ENCODE measurements at places on chromosomes 7 and 10. TPM values are rescaled to one million over a fixed set of nuclear protein-coding genes. Genes with fewer than 3 reads are reported as not detected.

GRCh38 chr10:5694573-5694972, 9.9 kb downstream of the TASOR2 start:
- no peak for DNase-seq

DNA sequence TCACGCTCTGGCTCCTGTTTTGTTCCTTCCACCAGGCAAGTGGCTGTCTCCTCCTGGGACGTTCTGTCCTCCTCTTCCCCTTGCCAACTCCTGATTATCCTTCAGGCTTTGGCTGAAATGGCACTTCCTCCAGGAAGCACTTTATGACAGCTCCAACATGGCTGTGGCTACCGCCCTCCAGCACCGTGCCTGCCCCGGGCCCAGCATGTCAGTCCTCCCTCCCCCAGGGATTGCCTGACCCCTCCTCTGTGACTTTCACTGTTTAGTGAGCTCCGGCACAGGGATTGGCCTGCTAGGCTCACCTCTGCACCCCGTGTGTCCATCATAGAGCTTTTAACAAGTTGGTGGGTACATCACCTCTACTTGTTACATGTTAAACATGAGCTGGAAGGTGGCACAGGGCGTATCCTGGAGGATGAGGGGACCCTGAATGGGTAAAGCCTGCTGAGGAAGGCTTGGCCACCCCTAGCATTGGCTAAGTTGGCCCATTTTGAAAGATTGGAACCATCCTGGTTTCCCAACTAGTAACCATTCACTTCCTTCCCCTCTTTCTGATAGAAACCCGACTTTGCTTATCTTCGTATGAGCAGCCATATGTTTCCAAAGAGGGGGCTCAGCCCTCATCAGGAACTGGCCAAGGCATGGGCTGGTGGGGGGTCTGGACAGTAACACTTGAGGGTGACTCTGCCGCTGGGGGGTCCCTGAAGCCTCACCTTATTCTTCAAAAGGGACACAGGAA, 10.5 kb upstream of the ADAMTS14 start:
- DNase-seq = no peak

DNA sequence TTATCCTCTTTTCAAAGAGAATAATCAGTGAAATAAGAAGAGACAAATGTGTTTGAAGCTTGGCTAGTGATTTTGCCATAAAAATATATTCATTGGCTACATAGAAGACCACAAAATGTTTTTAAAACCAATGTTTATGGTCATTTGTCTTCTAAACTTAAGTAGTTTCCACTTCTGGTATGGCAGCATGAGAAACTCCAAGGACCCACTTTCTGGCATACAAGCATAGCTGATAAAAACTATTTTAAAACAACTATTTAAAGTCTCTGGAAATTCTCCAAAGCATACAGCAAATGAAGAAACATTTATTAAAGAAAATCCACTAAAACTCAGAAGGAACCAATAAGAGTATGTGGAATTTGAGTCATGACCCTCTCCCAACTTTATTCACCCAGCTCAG, 89.2 kb upstream of the TOMM7 start:
- no peak for DNase-seq

DNA sequence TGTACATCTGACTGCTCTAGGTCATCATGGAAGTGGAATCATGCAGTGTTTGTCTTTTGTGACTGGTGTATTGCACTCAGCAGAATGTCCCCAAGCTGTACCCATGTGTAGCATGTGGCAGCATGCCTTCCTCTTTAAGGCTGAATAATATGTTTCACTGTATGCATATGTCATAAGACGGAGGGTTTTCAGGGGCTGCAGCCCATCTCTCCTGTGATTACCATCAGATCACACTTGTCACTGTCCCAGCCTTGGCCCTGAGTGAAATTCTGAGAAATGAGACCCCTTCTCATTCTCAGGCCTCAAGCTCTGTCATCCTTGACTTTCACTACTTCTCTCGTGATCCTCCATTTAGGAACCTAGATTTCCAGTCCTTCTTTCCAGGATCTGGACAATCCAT, 50.0 kb downstream of the CPXM2 start:
- DNase-seq = no peak

The ELOVL3 gene
- 0.58 TPM for total RNA-seq

- DNase-seq = no peak
These were observed 155.6 kb downstream of the ANLN start for GRCh38 chr7:36545291-36545690.

- no peak for DNase-seq
These were observed 183.4 kb downstream of the PRKG1 start for GRCh38 chr10:51257511-51258248.

GRCh38 chr7:22672846-22673680, 53.9 kb upstream of the IL6 start:
- no peak for DNase-seq

DNA sequence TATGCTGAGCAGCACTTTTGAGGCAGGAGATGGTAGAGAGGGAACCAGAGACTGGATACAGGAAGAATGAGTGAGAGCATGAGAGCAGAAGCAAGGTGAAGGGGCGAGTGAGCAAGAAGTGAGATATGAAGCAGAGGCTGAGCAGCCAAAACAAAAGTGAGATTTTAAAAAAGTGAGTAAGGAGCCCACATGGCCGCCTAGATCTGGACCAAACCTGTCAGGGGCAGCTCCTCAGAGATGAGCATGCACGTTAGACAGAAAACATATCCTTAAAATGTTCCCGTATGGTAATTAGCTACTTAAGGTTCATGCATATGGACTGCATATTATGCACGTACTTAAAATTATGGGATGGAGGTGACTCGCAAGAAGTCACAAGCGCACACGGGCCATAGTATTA, 22.5 kb downstream of the TMEM176A start:
- no peak for DNase-seq

The ABCA13 gene
- 2.9 TPM for total RNA-seq

The SLC26A3 gene
- total RNA-seq = not detected

The MRPS16 gene
- 83.6 TPM for total RNA-seq

GRCh38 chr7:98548971-98549370, 68.1 kb upstream of the NPTX2 start:
- DNase-seq = no peak

The FKBP6 gene
- total RNA-seq = 0.18 TPM

DNA sequence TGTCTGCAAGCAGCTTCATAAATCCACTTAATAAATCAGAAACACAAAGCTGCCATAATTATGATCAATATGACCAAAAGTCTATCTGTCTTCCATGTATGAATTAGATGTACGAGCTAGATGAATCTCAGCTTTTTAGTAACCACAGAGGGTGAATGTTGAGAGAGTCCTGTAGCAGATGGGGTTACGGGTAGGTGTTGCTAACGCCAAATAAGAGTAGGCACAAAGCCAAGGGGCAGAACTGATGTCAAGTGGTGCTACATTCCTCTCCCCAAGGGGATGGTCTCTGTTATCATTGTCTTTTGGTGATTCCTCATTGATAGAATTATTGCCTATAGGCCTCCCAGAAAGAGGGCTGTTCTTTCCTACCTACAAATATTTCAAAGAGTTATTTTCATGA, 257.8 kb downstream of the PCLO start:
- DNase-seq = no peak

The ZSWIM8 gene
- total RNA-seq = 112 TPM

The SPACDR gene
- 0.41 TPM for total RNA-seq

DNA sequence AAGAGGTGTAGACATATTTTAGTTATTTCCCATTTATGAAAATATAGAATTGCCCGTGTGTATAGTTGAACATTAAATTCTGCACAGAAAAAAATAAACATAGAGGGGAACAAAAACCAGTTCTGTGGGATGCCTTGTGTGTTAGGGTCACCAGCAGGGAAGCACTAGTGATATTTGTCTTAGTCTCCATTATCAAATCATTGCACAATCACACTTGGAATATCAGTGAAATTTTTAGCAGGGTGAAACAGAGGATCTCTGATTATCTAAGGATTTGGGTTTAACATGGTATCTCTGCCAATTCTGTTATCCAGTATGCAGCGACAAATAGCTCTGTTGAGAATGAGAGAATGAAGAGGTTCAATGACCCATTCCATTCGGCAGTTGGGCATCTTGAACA, 496.0 kb upstream of the POM121L12 start:
- DNase-seq = no peak

The SP8 gene
- not detected for total RNA-seq

DNA sequence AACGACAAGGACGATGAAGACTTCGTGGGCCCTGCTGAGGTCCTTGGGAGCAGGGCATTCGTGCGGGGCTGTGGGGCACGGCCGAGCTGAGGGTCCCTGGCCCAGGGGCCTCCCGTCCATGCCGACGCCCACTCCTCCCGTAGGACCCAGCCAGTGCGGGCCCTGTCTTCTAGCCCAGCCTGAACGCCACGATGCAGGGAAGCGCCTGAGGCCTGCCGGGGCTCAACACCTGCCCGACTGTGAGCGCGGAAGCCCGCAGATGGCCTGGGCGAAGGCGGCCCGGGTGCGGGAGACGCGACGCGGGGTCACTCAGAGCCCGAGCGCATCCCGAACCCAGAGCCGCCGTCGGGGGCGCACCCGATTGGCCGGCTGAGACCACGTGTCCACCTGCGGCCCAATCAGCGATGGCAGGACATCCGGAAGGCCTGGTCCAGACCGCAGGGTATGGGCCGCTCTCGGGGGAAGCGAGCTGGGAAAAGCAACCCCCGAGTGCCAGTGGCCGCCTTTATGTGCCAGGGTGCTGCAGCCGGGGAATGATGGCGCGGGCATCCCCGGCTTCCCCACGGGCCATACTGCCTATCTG, 151.0 kb downstream of the NRF1 start:
- no peak for DNase-seq

GRCh38 chr7:67771846-67772605, 775.4 kb downstream of the TYW1 start:
- DNase-seq = no peak

- DNase-seq = no peak
These were observed 28.6 kb downstream of the KAT6B start for GRCh38 chr10:74855027-74855426.

GRCh38 chr10:21503542-21503941, 21.9 kb downstream of the SKIDA1 start:
- DNase-seq = no peak

GRCh38 chr10:35971397-35971796, 329.3 kb upstream of the FZD8 start:
- no peak for DNase-seq

The LIPN gene
- total RNA-seq = 1.2 TPM

DNA sequence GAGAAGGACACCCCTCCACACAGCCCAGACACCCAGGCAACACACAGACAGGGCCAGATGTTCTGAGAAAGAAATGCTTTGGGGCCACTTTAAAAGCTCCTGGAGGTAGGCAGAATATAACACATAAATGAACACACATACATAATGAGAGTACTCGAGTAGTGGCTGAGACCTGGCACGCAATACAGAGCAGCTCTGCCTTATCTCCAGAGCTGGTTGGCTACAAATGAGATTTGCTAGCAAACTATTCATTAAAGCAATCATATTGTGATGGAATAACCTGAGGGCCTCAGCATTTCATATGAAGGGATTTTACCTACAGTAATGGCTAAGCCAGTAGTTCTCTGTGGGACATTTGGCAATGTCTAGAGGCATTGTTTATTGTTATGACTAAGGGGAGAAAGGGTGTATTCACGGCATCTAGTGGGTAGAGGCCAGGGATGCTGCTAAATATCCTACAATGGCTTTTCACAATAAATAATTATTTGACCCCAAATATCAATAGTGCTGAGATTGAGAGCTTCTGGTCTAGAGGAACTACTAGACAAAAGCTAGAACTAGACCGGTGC, 5.5 kb upstream of the IMPDH1 start:
- DNase-seq = no peak

DNA sequence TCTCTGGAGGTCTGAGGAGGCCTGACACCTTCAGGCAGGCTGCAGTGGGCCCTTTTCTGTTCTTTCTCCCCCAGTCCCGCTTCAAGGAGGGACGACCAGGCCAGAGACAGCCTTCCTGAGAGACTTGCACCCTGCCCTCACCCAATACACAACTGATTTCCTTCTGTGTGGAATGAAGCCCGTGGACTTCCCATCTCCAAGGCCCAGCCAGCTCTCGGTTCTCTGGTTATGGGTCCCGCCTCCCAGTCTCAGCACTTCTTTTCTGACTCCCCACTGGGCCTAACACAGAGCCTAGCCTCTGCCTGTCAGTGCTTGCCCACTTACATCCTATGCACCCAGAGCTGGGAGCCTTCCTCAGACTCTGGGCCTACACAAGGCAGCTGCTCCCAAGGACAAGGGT, 24.1 kb upstream of the ADCYAP1R1 start:
- no peak for DNase-seq

DNA sequence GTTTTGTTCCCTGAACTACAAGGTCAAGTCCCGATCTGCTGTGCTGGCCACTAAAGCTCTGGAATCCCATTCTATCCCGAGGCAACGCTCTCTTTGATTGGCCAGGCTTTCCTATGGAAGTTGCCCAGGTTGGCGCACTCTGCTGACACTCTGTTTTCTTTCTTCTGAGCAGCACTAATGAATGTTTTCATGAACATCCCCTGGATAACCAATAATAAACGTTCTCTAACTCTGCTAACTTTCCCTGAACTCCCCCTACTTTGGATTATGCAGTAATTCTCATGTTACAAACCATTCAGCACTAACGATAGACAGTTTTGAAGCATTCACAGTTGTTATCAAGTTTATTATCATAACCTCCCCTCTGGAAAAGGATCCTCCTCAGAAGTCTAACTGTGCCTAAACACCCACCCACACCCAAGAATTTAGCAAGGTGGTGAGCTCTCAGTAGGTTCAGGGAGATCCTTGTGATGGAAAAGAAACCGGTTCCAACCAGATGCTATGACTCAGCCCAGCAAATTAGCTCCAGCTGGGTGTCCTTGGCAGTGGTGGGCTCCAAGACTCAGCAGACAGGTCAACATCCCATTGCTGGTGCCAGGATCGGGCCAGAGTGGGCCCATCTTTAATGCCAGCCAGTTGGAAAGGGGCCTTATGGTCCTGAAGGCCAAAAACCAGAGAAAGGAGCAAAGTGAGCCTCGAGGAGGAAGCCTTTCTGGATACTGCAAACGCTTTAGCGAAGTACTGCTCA, 68.4 kb downstream of the CREB3L2 start:
- no peak for DNase-seq

- DNase-seq = no peak
These were observed 929 bp downstream of the HOXA6 start for GRCh38 chr7:27146491-27147198.

The PTN gene
- 6.4 TPM for total RNA-seq

- DNase-seq = peak; percentile 61
These were observed 22.6 kb upstream of the PSMG3 start for GRCh38 chr7:1592299-1592871.

The ELMO1 gene
- 18.2 TPM for total RNA-seq

- no peak for DNase-seq
These were observed 184.2 kb upstream of the BET1 start for GRCh38 chr7:94188350-94188749.

DNA sequence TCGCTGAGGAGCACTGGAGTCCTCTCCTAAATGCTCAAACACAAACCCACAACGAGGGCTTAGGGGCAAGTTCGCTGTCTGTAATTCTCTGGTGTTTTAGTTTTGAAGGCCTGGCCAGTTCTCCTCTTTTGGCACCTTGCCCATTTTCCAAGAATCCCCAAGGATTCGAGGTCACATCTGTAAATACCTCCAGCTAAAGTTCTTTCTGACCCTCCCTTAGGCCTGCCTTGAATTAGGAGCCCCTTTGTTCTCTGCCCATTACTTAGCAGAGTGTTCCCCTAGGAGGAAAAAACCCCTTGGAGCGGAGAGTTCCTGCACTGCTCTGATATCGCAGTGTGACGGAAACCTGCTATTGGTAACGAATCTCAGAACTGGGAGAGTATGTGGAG, 743 bp upstream of the PYROXD2 start:
- no peak for DNase-seq

GRCh38 chr7:138712652-138713051, 11.5 kb upstream of the SVOPL start:
- DNase-seq = no peak

- no peak for DNase-seq
These were observed 21.3 kb upstream of the SPOCK2 start for GRCh38 chr10:72109636-72110157.

The ANKRD61 gene
- 0.26 TPM for total RNA-seq

GRCh38 chr7:139033346-139034114, 2.3 kb downstream of the ZC3HAV1L start:
- no peak for DNase-seq
